HS-27A (cell line): ENCODE measurements at places on chromosomes 2 and 18.

- DNase-seq: no peak
Observed at GRCh38 chr18:76909439-76909838, 87.1 kb downstream of the ZNF236 start.

DNA sequence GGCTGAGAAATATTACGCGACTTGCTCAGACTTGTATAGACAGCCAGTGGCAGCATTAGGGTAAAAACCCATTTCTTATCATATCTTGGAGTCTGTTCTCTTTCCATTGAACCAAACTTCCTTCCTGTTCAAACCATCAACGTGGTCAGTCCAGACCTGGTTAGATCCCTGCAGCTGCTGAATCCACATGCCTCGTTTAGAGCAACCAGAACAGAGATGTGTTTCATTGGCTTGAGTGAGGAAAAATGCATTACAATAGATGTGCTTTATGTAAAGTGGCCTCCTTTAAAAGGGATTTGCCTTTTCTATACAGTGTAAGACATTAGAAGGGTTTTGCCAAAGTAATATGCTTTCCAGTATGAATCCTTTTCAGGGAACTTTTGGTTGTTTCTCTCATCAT lies 232.4 kb downstream of the MEIS1 start:
- no peak for DNase-seq

DNA sequence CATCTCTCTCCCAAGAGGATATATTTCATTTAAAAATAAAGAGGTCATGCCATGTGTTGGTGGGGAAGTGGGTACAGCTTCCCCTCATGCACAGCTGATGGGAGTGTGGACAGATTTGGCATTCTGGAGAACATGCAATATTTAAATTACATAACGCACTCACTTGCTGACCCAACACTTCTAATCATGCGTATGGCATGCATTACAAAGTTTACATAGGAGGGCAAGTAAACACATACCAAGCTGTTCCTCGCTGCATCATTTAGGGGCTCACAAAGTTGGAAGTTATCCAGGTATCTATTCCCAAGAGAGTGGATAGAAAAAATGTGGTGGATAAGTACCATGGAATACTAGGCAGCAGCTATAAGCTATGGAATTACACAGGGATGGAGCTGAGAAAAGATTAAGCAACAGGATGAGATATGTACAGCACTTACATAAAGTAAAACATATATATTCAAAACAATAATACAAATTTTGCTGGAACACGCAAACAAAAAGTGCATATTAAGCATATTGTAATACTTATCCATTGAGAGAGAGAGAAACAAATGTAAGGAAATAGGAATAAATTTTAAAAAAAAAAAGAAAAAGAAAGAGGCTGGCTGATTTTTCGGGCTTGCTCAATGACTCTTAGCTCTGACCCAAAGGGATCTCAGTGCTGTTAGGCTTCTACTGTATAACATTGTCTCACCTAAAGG lies 11.0 kb downstream of the CYP1B1 start:
- no peak for DNase-seq

DNA sequence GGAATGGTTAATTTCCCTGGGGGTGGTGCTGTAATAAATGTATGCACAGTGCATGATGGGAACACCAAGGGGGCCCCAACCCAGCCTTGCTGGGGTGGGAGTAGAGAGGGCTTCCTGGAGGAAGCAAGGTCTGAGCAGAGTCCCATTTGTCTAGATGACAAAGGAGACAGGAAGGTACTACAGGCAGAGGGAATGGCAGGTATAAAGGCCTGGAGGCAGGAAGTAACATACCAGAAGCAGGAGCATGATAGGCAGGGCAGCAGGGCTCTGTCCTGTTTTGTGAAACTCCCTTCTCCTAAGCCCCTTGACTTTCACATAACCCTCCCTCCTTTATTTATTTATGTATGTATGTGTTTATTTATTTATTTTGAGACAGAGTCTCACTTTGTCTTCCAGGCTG lies 3.9 kb downstream of the GMPPA start:
- no peak for DNase-seq

GRCh38 chr2:189467160-189467559 lies 25.9 kb downstream of the WDR75 start:
- DNase-seq: no peak

GRCh38 chr2:16128746-16129610 lies 188.6 kb downstream of the MYCN start:
- no peak for DNase-seq

DNA sequence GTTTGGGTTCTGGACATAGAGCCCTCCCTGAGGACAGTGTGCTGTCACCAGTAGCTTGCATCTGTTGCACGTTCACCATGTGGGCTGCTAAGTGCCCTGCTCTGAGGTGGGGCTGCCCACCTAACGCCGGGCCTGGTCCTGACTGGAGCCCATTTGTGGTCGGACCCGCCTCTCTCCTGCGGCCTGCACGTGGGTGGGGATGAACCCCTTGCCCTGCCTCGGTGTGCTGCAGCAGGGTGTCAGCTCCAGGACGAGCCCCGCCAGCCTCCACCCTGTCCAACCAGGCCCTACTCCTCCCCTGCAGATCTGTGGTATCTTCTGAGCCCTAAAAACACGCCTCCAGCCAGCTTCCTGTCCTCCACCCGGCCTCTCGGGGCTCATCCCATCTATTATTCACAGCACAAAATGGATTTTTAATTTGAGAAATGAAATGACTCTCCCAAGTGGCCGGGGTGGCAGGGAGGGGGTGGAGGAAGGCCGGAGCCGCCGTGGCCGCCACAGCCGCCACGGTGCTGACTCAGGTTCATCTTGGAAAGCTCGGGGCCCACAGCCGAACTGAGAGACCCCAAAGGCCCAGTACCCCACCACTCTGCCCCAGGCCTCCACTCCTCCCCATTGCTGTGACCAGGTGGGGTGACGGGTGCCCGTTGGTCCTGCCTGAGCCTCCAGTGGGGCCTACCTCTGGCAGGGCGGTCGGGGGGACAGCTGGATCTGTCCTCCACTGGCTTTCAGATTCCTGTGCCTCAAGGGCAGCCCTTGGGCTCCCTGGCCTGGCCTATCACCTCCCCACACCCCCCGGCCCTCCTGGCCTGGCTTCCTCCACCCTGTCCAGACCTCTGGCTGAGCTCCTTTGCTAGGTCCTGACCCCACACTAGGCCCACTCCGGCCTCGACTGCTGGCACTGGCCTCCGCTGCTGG lies 2.8 kb upstream of the ECEL1 start:
- no peak for DNase-seq

DNA sequence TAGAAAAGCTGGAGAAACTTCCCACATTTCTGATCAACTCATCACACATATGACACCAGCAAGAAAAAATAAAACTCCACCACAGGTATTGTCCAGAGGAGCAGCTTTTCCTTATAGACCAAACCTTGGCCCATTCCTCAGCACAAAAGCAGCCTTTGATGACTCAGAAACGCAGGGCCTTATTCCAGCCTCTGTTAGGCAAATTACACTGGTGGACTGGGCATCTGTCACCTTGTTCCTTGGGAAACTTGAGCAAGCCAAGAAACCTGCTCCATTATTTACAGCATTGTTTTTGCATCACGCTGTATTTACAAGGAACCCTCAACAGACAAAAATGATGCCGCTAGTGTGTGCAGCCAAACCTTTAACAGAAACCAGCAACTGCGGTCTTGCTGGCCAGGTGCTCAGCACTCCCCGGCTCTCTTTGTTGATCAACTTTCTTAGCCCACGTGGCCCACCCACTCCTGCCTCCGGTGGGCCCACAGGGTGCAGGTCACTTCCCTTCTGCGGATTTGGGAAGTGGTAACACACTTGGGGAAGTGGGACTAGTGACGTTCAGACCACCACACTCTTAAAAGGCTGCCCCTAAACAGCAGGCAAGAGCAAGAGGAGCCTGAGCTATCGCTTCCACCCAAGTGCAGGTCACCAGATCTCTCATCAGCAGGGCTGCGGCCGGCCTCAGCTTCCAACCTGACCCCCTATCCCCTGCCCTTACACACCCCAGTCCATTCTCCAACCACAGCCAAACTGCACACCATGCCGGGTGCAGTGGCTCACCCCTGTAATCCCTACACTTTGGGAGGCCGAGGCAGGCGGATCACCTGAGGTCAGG lies 1.5 kb downstream of the AP1S3 start:
- no peak for DNase-seq

DNA sequence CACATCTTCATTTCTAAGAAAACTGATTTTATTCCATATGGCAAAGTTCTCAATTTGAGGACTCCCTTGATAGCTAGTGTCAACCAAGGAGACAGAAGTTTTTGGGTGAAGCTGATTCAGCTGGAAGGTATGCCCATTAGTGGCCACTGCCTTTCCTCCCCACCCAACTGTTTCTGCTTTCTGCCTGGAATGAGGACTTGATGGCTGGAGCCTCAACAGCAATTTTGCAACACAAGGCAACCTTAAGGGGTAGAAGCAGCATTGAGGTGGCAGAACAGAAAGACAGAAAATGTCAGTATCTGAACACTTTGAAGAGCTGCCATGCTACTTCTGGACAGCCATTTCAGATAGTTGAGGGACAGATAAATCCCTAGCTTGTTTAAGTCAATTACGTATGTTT lies 47.0 kb downstream of the INHBB start:
- no peak for DNase-seq

DNA sequence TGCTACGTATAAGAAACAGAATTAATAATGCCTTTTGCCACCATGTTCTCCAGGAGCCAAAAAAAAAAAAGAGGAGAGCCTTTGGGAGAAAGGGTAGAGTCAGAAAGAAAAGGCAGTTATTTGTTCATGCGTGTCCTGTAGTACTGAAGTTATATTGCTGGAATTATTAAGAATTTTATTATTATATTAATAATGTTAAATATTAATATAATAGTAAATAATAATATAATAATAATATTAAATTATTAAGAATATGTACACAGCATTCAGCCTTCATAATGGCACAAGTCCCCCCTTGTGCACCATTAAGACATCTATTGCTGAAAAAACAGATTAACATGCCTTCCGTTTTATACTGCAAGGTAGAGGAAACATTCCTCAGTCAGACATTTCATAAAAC lies 8.1 kb downstream of the REG1A start:
- no peak for DNase-seq

DNA sequence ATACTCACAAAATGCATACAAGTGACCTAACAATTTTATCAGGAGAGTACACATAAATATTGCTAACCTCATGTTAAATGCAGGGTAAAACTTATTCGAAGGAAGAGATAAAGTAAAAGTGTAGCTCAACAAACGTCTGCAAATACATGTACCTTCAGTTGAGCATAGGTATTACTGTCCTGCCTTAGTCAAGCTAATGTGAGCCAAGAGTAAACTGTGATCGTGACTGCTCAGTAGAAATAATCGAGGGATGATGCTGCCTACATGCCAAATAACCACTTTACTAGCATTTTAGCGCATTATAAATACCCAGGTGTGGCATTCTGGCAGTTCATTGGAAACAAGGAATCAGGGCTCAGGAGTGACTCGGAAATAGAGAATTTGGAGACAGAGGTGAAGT lies 779.5 kb downstream of the SOCS6 start:
- DNase-seq: no peak

DNA sequence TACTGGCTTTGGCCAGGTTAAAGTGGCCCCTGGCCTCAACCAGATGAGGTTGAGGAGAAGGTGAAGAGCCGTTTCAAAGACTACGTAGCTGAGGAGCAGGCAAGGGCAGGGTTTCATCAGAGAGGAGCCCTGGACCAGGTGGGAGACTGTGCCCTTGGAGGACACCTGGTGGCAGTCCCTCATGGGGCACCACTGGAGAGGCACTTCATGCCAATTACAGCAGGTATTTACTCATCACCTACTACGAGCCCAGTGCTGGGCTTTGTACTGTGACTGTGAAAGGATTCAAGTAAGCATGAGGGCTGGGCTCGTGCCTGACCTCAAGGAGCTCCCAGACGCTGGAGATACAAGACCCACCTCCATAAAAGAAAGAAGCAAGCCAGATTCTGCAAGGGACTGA lies 37.6 kb downstream of the SMAD7 start:
- DNase-seq: no peak

DNA sequence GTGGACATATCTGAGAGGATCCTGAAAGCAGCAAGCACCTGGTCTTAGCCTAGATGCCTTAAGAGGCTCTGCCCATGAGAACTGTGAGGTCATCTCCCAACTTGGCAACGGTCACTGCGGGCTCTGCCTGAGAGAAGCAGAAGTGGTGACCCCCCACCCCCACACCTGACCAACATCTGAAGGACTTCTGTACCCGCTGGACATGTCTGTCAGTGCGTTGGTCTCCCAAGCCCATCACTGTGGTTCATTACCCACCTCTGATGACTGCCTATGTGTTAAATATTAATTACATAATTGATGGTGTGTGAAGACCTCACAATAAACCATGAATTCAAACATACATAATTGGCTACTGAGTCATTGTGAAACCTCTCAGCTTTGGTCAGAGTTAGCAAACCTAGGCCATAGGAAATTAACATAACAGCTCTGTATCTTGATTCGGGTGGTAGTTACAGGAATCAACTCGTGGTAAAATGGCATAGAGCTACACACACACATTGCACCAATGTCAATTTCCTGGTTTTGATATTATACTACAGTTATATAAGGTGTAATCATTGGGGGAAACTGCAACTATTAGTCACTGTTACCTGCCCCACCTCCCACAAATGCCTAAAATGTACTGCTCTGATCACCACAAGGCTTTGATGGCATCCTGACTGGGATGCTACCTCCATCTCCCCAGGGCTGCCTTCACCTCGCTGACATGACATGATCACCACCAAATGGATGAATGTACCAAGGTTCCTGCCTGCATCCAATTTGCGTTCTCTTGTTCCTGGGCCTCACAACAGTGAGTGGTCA lies 4.3 kb upstream of the GALNT1 start:
- DNase-seq: no peak

DNA sequence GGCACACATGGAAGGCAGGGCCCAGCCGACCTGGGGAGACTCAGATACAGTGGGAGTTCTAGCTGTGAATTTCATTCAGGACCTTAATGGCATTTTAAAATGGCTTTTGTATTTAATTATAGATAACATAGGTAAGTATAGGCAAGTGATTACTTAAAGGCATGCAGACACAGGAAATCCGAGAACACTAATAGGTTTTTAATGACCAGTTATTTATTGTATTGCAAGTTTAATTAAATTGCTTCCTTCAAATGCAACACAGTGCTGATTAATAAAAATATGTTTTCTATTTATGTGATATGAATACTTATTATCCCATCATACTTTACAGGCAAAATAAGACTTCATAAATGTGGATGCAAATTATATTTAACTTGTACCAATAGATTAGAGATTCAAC lies 19.7 kb upstream of the SH3RF3 start:
- DNase-seq: no peak

DNA sequence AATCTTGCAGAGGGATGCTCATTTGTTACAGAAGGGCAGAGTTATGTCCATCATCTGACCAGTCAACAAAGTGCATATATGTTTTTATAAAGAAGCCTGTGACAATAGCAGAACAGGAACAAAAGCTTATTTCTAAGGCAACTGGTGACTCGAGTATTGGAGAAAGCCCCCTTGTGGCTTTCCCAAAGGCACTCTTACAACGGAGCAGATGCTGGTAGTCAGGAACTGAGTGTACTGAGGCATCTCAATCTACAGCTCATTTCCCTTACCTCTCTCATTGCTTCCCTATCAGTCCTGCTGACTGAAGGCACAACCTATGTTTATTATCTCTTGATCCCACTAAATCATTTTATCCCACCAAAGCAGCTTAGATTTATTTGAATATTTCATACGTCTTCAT lies 557.1 kb upstream of the CHAC2 start:
- DNase-seq: no peak

- DNase-seq: no peak
Observed at GRCh38 chr2:105888625-105889024, 143.9 kb downstream of the NCK2 start.

GRCh38 chr2:31297751-31298150 lies 63.8 kb downstream of the EHD3 start:
- no peak for DNase-seq

- no peak for DNase-seq
Observed at GRCh38 chr2:235414422-235414821, 79.4 kb upstream of the AGAP1 start.

- no peak for DNase-seq
Observed at GRCh38 chr2:189862751-189863150, 78.5 kb downstream of the PMS1 start.
